Urothelium cell line (cell line): ENCODE measurements at places on chromosomes 7 and 10.

- DNase-seq: no peak
Observed at GRCh38 chr10:116126239-116126638, 146.8 kb downstream of the GFRA1 start.

GRCh38 chr7:32588657-32589056, 93.4 kb downstream of the AVL9 start:
- DNase-seq: peak; percentile 68

DNA sequence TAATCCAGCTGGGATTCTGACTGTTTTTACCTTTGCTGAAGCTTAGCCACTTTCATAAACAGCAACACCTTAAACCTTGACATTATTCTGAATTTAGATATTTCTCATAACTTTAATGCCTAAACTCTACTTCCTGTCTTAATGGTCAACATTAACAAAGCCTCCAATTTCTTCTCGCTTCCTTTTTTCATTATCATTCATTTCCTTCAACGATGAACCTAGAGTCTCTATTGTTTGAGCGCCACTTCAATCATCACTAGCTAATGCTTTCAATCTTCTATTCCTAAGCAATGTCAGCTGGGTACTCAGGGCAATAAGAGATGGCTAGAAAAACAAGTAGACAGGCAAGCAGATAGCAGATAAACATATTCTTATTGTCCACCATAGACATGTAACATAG, 96.6 kb upstream of the TMEM196 start:
- DNase-seq: no peak

DNA sequence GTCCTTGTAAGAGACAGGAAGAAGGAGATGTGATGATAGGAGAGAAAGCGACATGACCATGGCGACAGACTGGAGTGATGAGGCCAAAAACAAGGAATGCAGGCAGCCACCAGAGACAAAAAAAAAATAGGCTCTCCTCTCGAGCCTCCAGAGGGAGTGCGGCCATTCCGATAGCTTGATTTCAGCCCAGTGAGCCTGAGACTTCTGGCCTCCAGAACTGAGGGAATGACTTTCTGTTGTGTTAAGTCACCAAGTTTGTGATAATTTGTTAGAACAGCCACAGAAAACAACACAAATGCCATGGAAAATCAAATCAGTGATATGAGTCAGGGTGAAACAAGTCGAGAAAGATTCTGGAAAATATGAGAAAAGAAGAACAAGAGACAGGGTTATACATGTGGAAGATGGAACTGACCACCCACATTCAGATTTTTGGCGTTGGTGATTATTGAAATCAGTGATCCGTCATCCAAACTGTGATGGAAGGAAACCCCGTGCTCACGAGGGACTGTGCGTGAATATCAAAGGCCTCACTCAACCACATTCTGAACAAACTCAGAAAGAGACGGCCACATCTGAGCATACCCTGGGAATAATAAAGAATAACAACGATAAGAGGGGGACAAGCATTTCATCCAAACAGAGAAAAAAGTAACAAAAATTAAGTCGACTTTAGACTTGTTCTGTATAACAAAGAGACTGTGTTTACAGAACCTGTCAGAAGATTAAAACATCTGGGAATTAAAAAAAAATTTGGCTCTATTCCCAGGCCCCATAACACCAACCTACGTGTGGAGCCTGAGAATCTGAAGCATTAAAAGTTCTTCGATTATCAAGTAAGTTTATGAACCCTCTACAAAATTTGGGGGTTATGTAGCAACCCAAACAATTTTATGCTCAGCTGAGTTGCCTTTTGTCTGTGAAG, 72.1 kb downstream of the EEPD1 start:
- DNase-seq: no peak

- DNase-seq: no peak
Observed at GRCh38 chr10:75266945-75267344, 31.2 kb upstream of the COMTD1 start.

DNA sequence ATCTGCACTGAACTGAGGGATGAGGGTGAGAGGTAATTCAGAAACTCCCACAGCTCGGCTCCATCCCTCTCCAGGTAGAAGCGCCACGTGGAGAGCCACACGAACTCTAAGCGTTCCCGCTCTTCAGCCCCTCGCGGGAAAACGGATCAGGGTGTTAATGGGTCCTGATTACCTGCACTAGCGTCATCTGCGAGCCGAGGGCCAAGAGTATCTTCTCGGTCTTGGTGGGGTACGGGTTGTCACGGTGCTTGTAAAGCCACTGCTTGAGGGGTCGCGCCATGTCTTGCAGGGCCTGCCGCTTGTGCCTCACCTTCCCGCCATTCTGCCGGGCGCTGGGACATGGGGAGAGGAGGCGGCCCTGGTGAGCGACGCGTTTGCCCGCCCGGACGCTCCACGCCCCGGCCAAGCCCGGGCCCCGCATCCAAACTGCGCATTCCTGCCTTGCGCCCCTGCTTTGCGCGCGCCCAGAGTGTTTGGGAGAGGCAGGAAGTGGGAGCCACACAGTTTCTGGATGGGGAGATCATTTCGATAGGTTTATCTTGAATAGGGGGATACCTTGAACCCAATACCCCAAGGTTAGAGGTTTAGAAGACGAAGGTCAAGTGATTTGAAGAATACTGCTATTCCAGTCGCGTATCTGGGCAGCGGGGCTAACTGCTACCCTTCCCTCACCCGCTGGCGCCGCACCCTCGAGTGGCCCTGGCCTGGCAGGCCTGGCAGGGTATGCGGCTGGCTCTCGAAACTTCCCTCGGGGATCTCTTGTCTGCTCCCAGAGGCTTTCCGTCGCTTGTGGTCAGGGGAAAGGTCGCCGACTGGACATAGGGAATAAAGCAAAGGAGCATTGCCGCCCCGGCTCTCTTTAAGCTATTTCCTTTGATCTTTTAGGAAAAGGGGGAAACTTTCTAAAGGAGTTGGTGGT, 4.2 kb downstream of the MKX start:
- no peak for DNase-seq

DNA sequence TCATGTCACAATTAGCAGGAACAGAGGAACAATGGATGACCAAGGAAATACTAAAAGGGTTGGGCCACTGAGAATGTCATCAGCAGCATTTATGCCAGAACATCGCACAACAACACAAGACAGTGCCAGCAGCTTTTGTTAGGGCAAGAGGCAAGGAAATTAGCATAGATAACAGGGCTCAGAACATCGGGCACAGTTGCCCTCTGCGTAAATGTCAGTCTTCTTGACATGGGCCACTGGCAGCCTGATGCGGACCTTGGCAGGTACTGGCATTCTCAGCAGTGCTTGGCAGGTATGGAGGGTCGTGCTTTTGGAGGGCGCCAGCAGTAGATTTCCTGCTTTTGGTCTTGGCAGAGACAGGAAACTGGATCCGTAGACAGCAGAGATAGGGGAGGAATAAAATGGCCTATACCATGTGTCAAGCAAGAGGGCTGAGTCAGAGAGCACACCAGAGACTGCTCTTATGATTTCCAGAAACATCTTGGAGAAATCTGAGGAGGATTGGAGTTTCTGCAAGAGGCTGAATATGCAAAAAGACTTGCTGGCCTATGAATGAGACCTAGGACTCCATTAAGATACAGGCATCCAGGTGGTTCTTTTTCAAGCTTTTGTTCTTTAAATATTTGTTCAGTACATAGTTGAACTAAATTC, 371.5 kb upstream of the MTPN start:
- no peak for DNase-seq

DNA sequence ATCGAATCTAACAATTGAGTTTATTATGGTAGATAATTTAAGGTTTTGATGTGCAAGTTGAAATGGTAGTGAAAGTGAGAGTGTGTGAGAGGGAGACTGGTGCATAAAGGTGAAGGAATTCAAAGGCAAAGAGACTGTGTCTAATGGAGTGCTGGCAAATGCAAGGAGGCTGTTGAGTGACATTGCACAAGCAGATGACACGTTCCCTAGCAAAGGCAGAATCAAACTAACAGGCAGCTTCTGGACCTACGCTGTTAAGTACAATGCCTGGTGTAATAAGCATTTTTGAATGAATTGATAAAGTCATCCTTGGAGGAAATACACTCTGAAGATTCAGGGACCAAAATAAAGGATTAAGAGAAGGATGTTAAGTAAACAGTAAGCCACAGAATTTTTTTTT, 11.7 kb upstream of the GPR141 start:
- no peak for DNase-seq

- no peak for DNase-seq
Observed at GRCh38 chr10:60706146-60706545, 72.1 kb upstream of the CDK1 start.

DNA sequence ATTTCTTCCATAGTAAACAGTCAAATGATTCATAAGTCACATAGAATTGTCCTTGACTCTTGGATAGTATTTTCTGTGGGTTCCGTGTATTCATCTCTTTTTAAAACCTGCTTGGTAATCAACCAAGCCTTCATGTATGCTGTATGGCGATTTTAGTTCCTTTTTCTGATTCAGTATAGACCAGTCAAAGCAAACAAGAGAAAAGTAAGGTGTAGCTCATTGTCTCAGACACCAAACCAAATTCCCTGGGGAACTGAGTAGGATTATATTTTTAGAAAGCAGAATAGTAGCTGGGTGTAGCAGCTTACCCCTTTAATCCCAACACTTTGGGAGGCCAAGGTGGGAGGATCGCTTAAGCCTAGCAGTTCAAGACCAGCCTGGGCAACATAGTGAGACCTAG, 240.5 kb downstream of the BBS9 start:
- DNase-seq: no peak
